ENCODE measurements at places on chromosomes 13 and 19.
A peak's percentile ranks its signal among the peaks of the same experiment; 100 is the strongest.

GRCh38 chr19:14437578-14438140 lies 4.6 kb downstream of the PKN1 start:
- no peak for DNase-seq

DNA sequence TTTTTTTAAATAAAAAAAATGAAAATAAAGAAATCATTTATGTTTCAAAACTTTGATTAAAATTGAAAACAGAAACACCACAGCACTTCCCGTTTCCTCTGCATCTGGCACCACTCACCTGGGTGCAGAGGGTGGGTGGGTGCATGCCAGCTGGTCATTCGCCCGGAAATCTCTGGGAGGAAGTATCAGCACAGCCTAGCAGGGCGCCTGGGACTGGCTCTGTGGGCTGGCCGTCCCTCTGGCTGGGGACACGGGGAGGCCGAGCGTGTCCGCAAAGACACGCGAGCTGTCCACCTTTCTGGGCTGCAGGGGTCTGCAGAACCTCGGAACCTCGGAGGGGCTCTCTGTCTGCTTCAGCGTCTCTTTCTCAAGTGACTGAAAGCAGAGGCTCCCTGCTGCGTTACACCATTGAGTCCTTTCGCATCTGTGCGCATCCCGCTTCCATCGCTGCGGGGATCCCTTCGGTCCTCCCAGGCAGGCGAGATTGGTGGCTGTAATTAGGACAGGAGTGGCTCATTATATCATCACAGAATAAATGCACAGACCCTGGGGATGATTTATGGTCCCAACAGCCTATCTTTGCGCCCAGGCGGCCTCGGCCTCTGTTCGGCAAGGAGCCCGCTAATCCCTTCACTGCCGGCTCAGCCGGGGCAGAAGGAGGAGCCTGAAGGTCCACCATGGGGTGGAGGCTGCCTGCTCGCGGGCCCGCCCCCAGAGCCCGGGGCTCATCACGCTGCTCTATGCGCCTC lies 17.2 kb downstream of the CRTC1 start:
- peak; percentile 83 for DNase-seq

DNA sequence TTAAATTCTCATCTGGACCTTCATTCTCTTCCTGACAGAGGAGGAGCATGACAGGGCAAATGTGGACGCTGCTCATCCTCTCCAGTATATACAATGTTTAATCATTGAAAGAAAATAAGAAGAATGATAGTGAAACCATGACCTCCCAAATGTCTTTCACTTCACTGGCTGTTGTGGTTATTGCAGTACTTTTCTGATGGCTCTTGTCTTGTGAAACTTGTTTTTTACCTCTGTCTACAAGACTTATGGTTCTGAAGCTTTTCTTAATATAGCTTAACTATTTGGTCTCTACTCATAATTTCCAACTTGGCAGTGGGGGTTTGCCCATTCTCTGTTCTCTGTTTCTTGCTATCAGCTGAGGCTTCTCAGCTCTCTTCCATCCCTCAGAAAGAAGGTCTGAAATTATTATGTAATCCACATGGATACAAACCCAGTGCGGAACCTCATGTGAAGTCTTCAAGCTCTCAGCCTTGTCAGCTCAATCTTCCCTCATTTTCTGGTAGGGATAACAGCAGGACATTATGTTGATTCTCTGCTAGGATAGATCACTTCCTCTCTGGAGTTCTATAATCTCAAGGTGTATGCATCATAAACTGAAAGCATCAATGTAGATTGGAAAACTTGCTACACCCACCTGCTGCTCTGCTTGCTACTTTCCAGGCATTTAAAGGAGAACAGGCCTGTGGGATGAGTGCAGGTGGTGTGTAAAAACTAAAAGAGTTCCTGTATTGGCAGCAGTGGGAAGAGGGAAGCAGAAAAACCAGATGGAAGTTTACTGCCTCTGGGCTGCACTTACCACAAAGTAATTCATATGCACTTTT lies 250.3 kb upstream of the HTR2A start:
- no peak for DNase-seq

GRCh38 chr13:61765181-61765742 lies 349.6 kb upstream of the PCDH20 start:
- DNase-seq, result no peak

- no peak for DNase-seq
Observed at GRCh38 chr19:23801803-23802202, 43.1 kb upstream of the ZNF681 start.

DNA sequence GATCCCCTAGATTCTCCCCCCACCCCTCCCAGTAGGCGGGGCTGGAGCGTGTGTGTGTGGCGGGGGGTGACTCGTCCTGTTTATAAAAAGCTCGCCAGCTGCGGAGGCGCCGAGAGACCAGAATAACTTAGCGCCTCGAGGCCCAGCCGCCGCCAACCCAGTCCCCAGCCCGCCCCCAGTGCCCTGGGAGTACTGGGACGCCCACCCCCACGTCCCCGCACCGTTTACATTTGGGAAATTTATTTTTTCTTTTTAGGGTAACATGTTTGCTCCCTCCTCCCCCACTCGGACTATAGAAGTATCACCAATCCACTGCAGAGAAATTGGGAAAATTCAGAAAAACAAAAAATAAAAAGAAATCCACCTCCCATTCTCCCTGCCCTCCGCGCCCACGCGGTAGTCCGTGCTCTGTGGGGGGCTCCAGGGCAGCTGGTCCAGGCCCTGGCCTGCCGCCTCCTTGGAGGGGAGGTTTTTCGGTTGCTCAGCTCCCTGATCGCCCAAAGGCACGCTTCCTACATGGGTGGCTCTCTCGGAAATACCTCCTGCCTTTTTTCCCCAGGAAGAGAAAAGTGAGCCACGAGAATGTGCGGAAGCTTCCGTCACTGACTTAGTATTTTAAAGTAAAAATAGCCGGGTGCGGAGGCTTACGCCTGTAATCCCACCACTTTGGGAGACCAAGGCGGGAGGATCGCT lies 1.5 kb upstream of the RAB3A start:
- peak; percentile 63 for DNase-seq

GRCh38 chr13:79939689-79940088 lies 401.2 kb downstream of the SPRY2 start:
- DNase-seq, result no peak

DNA sequence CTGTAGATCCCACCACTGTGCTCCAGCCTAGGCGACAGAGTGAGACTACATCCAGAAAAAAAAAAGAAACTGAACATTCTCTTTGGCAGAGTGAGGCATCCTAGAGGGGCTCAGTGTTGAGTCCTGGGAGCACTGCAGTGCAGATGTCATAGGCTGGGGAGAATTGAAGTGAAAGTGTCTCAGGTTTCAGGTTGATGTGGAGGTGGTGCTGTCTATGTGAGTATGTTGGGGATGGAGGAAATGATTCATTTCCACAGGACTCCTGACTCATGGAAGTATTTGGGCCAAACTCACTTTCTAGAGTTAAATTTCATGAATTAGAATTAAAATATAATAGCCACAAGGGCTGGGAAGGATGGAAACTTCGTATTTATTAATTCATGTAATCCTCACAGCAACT lies 134.4 kb upstream of the TSC22D1 start:
- DNase-seq, result no peak

DNA sequence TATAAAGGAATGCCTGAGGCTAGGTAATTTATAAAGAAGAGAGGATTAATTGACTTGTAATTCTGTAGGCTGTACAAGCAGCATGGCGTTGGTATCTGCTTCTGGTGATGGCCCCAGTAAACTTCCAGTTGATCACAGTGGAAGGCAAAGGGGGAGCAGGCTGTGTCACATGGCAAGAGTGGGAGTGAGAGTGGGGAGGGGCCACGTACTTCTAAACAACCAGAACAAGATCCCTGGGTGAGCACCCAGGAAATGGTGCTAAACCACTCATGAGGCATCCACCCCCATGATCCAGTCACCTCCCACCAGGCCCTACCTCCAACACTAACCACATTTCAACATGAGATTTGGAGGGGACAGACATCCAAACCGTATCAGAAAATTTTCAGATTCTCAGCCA lies 3.0 kb upstream of the RNF113B start:
- no peak for DNase-seq

DNA sequence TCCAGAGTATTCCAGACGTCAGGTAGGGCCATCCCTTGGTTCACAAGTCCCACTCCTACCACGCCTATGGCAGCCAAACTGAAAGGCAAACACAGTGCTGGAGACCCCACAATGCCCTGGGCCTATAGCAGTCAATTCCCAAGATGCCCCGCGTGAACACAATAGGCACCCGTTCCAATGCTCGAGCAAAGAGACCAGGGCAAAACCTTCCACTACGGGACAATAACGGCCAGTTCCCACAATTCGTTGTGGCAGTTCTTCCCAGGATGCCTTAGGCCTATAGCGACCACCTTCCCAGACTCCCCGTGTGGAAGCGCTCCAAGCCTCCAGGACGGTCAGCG lies 538 bp downstream of the ZNF428 start:
- DNase-seq, result no peak

- DNase-seq, result no peak
Observed at GRCh38 chr13:24984134-24984533, 111.8 kb upstream of the PABPC3 start.

GRCh38 chr13:21050288-21051197 lies 10.8 kb downstream of the LATS2 start:
- no peak for DNase-seq

- no peak for DNase-seq
Observed at GRCh38 chr19:56348289-56348877, 33.7 kb upstream of the ZSCAN5A start.

DNA sequence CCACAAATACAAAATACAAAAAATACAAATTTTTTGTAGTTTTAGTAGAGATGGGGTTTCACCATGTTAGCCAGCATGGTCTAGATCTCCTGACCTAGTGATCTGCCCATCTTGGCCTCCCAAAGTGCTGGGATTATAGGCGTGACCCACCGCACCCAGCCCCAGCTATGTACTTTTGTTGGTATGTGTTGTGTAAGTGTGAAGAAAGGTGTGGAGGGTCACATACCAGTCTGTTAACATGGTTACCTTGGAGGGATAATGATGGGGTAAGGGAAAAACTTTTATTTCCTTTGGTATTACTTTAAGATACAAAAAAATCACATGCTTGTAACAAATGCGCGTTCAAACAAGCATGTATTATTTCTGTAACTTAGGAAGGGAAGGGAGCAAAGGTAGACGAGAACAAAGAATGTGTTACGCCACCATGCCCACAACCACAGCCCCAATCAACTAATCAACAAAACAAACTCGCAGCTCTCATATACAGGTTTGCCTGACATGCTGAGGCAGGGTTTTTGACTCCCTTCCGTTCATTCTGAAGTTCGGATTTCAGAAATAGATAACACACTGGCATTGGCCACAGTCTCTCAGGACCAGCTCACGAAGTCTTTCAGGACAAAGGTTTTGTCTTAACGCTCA lies 13.5 kb upstream of the VWA8 start:
- no peak for DNase-seq

- no peak for DNase-seq
Observed at GRCh38 chr19:15437355-15438123, 12.2 kb downstream of the WIZ start.

DNA sequence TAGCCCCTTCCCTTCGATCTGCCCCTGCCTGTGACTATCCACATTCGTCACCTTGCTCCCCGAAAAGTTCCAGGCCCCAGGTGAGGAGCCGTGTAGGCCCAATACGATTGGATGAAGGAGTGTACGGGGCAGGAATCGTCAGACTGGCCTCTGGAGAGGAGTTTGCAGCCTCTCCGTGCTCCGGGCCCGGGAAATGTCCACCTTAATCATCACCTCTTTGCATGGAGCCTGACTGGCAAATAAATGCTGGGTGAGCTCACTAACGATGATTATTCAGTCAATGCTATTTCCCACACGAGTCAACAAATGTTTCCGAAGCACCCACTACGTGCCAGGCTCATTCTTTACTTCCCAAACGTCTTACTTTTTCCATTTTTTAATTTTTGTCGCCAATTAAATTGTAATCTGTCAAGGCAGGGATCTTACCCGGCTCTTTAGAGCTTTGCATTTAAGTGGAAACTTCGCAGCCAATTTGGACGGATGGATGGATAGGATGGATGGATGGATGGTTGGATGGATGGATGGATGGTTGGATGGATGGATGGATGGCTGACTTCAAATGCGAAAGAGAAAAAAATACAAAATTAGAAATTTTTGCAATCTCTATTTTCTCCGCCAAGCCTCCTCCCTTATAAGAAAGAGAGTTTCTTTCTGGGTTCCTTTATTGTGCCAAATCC lies 45.8 kb downstream of the TGDS start:
- DNase-seq, result no peak

DNA sequence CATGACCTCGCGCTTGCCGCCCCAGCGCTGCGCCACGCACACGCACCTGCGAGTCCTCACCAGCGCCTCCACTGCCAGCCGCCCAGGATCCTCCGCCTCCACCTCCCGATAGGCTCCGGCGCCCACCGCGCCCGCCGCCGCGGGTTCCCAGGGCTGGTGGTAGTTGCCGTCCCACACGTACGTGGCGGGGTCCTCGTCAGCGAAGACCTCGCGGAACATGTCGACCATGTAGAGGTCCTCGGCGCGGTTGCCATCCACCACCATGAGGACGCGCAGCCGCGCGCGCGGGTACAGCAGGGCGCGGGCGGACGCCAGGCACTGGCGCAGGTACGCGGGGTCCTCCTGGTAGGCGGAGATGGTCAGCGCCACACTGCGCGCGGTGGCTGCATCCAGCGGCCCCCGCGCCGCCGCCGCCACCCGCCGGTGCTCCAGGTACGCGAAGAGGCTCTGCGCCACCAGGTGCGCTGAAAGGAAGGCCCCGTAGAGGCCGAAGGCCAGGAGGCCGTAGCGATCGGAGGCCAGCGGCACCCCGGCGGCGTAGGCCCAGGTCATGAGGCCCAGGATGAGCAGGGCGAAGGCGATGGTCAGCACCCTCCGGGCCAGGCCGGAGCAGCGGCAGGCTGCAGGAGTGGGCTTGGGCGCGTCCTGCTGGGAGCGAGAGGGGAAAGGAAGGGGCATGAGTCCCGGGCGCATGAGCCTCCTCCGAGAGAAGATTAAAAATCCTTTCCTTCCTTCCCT lies 4.4 kb downstream of the HAS1 start:
- no peak for DNase-seq

DNA sequence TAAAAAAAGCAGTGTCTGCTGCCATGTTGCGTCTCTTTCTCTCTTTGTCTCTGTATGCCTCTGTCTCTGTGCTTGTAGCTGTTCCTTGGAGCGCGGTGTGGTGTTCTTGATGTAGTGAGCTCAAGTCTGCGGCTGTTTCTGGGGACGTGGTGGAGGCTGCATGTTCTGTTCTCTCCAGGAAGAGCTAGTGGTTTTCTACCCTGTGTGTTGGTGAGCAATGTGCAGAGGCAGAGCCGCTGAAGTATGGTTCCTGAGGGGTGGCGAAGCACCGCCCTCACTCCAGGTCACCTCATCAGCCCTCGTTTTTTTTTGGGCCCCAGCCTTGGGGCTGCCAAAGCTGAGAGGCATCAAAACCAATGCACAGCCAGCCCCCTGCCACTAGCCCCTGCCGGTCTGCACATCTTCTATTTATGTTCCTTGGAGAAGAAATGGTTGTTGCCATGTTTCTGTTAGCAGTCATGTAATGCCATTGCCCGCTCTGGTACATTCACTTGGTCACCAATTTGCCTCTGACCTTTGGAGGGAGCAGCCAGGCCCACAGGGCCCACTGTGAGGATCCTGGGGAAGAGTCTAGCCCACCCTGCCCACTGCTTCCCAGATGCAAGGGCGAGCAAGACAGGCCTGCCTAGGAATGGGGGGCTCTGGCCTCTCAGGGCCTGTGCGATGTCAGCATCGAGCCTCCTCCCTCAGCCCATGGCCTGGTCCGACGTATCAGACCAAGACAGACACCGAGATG lies 7.2 kb downstream of the HNRNPL start:
- peak; percentile 62 for DNase-seq
